LoVo (cell line): ENCODE measurements at places on chromosomes 7 and 10.

DNA sequence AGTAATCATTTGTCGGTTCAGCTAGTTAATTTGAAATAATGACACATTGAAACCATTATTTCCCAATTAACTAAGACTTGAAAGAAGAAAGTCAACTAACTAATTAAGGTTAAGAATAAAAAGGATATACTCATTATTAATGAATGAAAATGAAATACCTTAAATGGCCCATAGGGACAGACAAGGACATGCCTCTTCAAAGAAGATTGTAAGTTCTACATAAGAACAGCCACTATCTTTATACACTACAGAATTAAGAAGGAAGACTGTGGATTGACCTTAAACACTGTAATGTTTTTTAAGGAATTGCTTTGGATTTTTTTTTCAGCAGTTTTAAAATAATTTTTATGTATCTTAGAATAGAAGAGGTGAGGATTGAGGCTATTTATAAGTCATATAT, 60.7 kb downstream of the CSTF2T start:
- no peak for DNase-seq

DNA sequence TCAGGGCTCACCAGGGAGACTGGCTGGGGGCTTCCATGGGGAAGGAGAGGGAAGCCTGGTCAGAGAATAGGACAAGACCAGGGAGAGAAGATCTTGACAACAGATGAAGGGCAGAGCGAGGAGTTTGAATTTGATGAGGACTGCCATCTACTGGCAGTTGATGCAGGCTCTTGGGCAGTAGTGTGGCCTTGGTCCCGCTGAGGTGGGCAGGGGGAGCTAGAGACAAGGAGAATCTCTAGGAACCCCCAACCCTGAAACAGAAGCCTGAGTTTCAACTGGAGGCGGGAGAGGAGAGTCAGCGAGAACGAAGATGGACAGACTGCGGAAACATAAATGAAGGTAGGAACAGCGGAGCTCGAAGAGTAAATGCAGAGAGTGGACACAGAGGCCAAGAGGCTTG, 81.0 kb downstream of the PPP1R3C start:
- no peak for DNase-seq

- DNase-seq, result no peak
These were observed 45.0 kb downstream of the DENND2A start for GRCh38 chr7:140595468-140596092.

DNA sequence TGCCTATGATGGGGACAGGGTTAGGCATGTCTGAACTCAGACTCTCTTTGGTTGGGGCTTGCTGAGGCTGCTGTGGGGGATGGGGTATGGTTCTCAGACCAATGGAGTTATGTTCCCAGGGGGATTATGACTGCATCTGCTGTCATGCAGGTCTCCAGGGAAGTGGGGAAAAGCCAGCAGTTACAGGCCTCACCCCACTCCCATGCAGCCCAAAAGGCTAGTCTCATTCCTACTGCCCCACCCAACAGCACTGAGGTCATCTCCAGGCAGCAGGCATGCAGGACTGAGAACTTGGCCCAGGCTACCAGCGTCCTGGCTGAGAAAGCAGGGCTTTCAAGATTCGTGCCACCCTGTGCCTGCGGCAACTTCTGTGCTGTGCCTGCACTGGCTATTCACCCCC, 373.3 kb downstream of the HTR7 start:
- no peak for DNase-seq

- no peak for DNase-seq
These were observed 73.9 kb upstream of the PDGFA start for GRCh38 chr7:593324-594115.

DNA sequence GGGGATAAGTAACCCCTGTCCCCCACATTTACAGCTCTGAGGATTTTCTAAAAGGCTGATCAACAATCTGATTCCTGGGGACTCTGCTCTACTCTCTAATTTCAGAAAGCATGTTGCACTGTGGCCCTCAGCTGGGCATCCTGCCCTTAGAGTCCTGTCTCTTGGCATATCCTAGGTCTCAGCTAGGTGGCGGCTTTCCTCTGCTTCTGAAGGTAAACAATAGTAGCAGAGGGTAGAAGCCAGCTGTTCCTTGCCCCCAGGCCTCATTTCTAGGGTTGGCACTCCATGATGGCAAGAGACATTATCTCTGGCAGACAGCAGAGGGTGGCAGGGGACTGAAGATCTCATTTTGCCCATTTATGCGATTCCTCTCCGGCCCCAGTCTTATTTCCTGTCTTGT, 77.0 kb downstream of the ADCYAP1R1 start:
- DNase-seq, result no peak

GRCh38 chr7:132430861-132431822, 145.1 kb downstream of the PLXNA4 start:
- DNase-seq, result peak; percentile 68

- no peak for DNase-seq
These were observed 237.8 kb upstream of the GPR26 start for GRCh38 chr10:123428391-123428790.

GRCh38 chr7:142603870-142604448, 145.3 kb upstream of the PRSS1 start:
- peak; percentile 57 for DNase-seq
